ENCODE measurements at places on chromosomes 3 and 15. TPM values are rescaled to one million over a fixed set of nuclear protein-coding genes. Genes with fewer than 3 reads are reported as not detected.

DNA sequence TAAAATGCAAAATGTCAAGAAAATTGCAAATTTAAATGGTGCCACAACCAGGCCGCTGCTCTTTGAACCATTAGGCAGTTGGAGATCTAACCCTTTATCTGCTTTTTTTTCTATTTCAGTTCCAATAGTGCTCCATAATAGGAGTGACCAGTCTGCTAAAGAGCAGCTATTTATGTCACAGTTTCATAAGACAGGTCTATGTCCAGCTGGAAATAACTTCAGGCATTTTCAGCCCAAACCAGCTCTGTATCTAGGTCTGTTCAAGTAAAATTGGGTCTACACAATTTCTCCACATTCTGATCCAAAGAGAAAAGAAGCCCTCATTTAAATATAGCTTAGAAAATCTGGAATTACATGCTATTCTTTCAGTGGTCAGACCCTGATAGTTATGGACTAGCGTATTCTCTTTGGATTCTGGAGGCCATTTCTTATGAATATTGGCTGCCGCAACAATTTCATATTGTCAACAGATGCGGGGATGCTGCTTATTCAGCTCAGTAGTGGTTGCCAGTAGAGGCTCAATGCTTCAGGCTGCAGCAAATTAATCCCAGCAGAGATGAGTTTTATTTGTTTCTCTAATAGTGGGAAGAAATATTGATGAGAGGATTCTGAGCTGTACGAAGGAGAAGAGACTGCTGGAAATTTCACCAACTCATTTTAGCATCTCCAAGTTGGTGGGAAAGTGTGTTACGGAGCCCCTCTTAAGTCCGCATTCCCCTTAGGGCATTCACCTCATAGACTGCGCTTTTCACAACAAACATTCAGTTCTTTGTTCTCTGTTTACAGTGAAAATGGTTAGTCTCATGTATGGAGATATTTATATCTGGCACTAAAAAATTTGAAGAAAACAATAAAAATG lies 887.0 kb downstream of the ROBO1 start:
- DNase-seq = no peak

Gene LDHAL6B
- not detected for total RNA-seq

- DNase-seq = no peak
These were observed 142.4 kb upstream of the KCNMB2 start for GRCh38 chr3:178393824-178394223.

- DNase-seq = no peak
These were observed 65.5 kb upstream of the NR2F2 start for GRCh38 chr15:96264801-96265515.

GRCh38 chr3:55902221-55902900 lies 415.3 kb upstream of the WNT5A start:
- DNase-seq = no peak

Gene SLC9C1
- 0.94 TPM for total RNA-seq

DNA sequence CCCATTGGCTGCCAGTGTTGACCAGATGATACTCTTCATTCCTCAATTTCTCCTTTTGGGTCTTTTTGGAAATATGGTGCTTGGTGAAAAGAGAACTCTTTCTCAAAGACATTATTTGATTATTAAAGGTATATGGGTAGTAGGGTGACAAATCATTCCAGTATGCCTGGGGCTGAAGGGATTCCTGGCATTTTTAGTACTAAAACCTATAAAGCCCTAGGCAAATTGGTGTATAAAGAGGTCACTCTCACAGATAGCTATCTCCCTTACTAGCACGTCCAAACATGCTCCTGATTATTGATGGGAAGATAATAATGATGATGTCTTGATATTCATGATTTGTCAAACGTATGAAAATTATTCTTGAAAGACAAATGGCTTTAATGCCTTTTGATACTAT lies 1.1 kb downstream of the GABRR3 start:
- no peak for DNase-seq

DNA sequence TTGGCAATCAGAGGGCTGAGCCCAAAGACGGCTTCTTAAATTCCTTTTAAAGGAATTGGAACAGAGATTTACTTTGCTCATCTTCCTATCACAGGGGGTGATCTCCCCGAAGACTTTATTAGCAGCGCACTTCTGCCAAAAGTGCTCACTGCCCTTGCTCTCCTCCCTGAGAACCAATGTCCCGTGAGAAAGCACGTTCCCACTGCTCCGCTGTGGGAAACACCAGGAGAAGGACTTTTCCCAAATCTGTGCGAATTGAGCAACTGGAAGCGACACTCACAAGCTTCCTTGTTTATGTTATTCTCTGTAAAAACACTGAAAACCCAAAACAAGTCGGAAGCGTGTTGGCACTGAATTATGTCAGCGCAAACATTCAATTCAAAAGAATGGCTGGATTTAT lies 670.8 kb upstream of the NR2F2 start:
- no peak for DNase-seq

DNA sequence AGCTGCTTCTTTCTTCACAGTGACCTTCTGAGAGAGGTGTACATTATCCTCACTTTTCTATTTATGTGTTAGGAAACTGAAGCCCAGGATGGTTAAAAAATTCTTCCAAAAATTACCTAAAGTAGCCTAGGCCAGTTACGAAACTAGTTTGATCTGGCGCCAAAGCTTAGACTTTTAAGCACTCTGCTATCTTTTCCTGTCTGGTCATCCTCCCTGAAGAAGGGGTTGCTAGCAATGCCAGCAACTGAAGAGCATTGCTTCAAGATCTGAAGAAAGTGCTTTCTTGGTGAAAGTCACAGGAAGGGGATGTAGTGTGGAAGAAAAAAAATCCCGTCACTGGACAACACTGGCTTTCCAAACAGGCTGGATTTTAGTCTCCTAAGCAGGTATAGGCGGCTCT lies 618.8 kb upstream of the GRM7 start:
- no peak for DNase-seq

DNA sequence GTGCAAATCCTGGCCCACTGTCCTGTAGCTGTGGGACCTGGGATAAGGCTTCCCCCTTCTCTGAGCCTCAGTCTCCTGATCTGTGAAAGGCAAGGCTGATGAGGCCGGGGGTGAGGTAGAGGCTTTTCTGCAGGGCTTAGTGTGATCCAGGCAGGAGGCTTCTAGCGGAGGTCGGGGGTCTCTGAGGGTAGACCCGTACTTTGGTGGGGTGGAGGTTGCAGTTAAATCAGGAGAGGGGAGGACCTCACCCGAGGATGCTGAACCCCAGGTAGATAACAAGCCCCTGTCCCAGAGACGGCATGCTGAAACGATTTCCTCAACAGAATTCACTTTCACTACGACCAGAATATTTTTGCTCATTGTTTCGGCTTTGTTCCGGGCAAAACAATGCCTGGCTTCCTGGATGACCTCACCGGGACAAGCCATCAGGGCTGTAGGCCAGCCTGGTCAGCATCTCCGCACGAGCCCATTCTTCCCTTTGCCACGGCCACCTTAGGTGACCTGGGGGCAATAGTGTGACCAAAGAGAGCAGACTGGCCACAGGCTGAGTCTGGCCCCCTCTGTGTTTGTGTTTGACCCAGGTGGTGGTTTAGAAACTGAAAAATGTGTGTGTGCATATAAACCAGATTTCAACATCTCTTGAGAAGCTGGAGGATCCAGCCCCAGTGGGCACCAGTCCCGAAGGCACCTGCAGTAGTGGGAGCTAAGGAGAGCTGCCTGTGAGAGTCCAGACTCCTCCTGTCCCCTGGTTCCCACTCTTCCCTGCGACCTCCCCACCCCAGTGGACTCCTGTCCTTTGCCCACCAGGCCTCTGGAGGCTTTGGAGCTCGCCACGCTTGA lies 33.0 kb downstream of the SLC6A6 start:
- no peak for DNase-seq

Gene OXNAD1
- total RNA-seq = 12.6 TPM

All from sciatic nerve (tissue), 2 donors.